Pancreas (tissue), 10 donors: ENCODE measurements at places on chromosomes 2 and 18. TPM values are rescaled to one million over a fixed set of nuclear protein-coding genes. Genes with fewer than 3 reads are reported as not detected.

DNA sequence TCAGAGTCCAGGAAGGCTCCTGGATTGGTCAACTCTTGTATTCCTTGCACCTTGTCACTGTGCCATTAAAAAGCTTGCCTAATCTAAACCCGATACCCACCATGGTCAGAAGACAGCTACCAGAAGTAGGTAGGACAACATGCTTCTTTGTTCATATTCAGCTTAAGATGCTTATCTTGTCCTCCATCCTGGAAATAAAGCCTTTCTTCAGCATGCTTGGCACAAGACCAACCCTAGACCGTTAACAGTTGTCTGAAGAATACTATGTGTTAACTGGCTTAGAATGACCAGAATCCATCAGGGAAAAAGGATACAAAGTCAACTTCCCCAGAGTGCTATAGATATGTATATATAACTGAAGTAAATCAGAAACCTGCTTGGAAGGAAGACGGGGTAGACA is 193.9 kb downstream of the ZRANB3 start:
- no peak overlapping the region for H3K4me3 ChIP-seq
- DNase-seq, result no peak
- no peaks in the 10 kb centered on the region for H3K4me1 ChIP-seq

GRCh38 chr2:233707940-233708644 is 4.6 kb upstream of the UGT1A5 start:
- no peak overlapping the region for H3K4me3 ChIP-seq
- no peaks in the 10 kb centered on the region for H3K27me3 ChIP-seq
- peaks cover 6% of the 10 kb centered on the region for H3K4me1 ChIP-seq
- no peak overlapping the region for H3K27ac ChIP-seq
- H3K36me3 ChIP-seq, result no peaks in the 10 kb centered on the region

DNA sequence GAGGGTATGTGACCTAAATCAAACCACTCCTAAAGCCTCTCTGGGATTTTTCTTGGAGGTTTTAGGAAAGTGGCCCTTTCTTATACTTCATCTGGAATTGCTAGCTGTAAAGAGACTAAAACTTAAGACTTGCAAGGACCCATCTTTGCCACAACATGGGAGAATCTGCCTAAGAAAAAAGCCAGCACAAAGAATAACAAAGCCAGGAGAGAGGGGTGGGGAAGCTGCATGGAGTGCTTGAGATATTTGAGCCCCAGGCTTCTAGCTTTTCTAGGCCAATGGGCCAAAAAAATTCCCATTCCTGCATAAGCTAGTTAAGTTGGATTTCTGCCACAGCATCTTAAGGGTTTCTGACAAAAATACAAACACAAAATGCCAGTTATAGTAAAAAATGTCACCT is 38.5 kb upstream of the LYPD6 start:
- H3K4me3 ChIP-seq, result no peak overlapping the region
- no peaks in the 10 kb centered on the region for H3K36me3 ChIP-seq
- no peaks in the 10 kb centered on the region for H3K27me3 ChIP-seq
- no peaks in the 10 kb centered on the region for H3K4me1 ChIP-seq

Gene GTF3C2
- total RNA-seq, result 30.7 TPM

GRCh38 chr2:235170536-235171521 is 219.0 kb downstream of the SH3BP4 start:
- H3K4me1 ChIP-seq, result no peaks in the 10 kb centered on the region
- H3K4me3 ChIP-seq, result no peak overlapping the region
- H3K27me3 ChIP-seq, result no peaks in the 10 kb centered on the region
- peak; percentile 15 for DNase-seq
- H3K36me3 ChIP-seq, result no peaks in the 10 kb centered on the region

DNA sequence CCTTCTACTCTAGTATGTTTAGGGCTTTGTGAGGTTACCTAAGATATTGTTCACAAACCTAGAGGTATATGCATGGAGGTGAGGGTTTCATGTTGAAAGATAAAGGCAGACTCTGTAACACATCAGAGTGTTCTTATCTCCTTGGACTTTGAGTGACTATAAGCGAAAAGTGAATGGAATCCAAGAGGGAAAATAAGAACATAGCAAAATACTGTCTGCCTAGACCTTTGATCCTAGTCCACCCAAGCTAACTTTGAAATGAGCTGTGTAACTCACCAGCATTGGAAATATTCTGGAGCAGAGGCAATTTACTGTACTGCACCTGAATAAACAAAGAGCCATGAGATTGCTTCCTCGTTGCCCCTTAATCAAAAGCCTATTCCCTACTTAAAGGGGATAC is 28.2 kb upstream of the GALNT1 start:
- no peak overlapping the region for H3K4me3 ChIP-seq
- no peaks in the 10 kb centered on the region for H3K27me3 ChIP-seq
- no peaks in the 10 kb centered on the region for H3K4me1 ChIP-seq
- H3K27ac ChIP-seq, result no peak overlapping the region

Gene DSC2
- total RNA-seq, result 12.4 TPM

Gene METTL4
- total RNA-seq, result 1.9 TPM

Gene SERPINB13
- total RNA-seq, result not detected

Gene DSC3
- 0.04 TPM for total RNA-seq

Gene INHA
- 1.7 TPM for total RNA-seq

Gene C2orf80
- total RNA-seq, result not detected

DNA sequence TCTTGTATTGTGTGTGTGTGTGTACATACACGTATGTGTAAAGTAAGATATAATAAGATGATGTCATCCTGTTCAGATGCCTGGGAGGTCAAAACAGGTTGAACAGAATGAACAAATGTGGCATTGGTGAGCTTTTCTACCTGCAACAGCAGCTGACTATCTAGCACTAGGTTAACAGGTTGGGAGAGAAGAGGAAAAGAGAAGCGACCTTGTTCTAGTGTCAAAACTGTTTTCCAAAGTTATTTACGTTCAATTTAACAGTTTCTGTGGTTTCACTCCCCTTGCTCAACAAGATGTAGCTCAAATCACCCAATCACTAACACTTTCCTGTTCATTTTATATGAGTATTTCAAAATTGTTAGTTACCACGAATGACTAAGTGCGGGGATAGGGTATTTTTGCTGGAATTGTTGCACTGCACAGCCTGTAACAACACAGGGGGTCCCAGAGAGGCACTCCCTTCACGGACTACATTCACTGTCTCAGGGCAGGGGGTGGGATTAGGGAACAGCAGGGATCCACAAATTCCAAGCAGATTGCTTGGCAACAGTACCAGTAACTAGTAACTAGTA is 67.5 kb upstream of the DTNB start:
- peaks cover 7% of the 10 kb centered on the region for H3K36me3 ChIP-seq
- H3K27me3 ChIP-seq, result no peaks in the 10 kb centered on the region
- no peak overlapping the region for H3K4me3 ChIP-seq

DNA sequence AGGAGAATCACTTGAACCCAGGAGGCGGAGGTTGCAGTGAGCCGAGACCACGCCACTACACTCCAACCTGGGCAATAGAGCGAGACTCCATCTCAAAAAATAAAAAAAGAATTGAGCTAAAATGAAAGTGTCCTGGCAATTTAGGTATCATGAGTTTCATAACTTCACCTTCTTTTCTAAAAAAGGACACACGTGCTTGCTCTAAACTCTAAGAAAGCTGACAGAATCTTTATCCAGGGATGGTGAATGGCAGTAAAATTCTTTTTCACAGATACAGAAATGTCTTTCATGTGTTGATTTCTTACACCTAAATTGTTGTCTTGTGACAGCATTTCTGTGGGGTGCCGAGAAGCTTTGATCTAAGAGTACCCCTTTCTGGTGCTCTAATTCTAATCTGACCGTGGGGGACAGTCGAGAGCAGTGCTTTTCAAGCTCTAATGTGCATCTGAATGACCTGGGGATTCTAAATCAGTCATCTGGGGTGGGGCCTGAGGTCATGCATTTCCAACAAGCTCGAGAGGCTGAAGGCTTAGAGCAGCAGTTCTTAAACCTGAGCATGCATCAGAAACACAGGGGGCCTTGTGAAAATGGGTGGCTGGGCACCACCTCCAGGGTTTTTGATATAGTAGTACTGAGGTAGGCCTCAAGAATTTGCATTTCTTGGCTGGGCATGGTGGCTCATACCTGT is 42.1 kb upstream of the REL start:
- H3K36me3 ChIP-seq, result no peaks in the 10 kb centered on the region
- H3K27ac ChIP-seq, result no peak overlapping the region
- no peaks in the 10 kb centered on the region for H3K27me3 ChIP-seq
- no peak overlapping the region for H3K4me3 ChIP-seq
- no peaks in the 10 kb centered on the region for H3K4me1 ChIP-seq
- DNase-seq, result no peak

Gene RMDN2
- total RNA-seq, result 3.8 TPM

- no peaks in the 10 kb centered on the region for H3K36me3 ChIP-seq
- no peak overlapping the region for H3K27ac ChIP-seq
- no peaks in the 10 kb centered on the region for H3K27me3 ChIP-seq
Observed at GRCh38 chr2:170360546-170361089, 182.7 kb downstream of the MYO3B start.

DNA sequence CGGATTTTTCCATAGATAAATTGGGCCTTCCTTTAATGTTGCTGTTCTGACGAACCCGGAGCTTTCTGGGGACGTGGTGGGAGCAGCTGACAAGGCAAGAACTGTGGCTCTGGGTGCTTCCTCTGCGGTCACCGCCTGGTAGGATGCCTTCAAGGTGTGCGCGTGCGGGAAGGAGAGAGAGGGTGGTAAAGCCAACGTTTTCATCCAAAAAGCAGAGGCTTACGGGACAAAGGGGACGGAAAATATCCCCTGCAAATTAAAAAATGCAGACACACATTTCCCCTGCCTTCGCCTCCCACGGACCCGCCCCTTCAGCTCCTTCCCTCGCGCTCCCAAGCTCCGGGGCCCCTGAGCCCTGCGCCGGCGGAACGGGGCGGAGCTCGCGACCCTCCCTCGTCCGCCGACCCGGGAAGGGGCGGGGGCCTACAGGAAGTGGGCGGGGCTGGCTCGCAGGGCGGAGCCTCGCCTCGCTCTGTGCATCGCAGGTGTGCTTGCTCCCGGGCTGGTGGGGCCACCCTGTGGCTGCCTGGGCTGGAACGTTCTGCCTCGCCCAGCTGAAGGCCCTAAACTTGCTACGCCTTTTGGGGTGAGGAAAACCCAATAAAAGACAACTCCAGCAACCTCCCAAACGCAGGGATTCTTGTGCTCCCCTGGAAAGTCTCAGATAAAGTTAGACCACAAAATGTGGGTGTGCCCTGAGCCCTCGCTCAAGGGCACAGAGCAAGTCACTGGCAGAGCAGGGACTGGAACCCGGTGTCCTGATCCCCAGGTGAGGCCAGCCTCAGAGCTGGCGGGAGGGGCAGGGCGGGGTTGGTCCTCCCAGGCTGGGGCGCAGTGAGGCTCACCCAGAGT is 25.4 kb upstream of the SLC66A3 start:
- peak overlapping the region; percentile 11 for H3K27ac ChIP-seq
- H3K36me3 ChIP-seq, result no peaks in the 10 kb centered on the region
- peak; percentile 82 for DNase-seq
- H3K4me1 ChIP-seq, result peaks cover 7% of the 10 kb centered on the region
- peak overlapping the region; percentile 18 for H3K4me3 ChIP-seq
- H3K27me3 ChIP-seq, result no peaks in the 10 kb centered on the region

Gene GLI2
- total RNA-seq, result 0.24 TPM

Gene MYO3B
- 0.42 TPM for total RNA-seq

DNA sequence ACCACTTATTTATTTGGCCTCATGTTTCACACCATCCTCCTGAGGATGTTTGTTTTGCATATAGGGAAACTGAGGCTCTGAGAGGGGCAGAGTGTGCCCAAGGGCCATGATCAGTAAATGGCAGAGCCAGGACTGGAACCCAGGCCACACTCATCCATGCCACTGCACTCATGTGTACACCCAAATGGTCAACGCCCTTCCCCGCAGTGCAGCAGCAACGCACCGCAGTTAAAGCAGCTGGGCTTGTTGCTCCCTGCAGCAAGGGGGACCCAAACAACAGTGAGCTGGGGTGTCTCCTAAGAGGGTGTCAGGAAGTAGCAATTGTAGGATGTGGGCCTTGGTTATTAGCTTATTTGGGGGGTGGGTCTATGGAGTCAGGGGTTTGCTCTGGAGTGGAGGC is 36.6 kb downstream of the ZAP70 start:
- H3K36me3 ChIP-seq, result no peaks in the 10 kb centered on the region
- no peaks in the 10 kb centered on the region for H3K4me1 ChIP-seq
- no peak overlapping the region for H3K4me3 ChIP-seq
- no peaks in the 10 kb centered on the region for H3K27me3 ChIP-seq

DNA sequence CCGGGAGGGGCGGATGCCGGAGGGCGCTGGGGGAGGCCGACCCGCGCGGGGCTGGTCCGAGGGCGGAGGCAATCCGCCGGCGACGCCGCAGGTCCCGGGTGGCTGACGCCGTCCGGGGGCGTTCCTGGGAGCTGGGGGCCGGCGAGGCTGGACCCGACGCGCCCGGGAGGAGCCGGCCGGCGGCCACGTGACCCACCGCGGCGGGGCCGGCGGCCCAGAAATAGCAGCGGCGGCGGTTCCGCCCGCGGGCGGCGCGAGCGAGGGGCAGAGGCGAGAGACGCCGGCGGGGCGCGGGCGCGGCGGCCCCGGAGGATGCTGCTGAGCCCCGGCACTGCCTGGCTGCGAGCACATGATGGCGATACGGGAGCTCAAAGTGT is at the start of gene RAB31:
Gene RAB31 (plus strand): TSS at position 245 of the 377 bp plus-strand sequence. CDS start 105 bp downstream, at position 350.
- H3K4me3 ChIP-seq, result peak within 1 kb of the TSS; percentile 55
- H3K4me1 ChIP-seq, result no peaks in the 10 kb centered on the region
- no peaks in the 10 kb centered on the region for H3K27me3 ChIP-seq
- H3K36me3 ChIP-seq, result no peaks in the 10 kb centered on the region
- DNase-seq, result peak; percentile 67
- peak within 1 kb of the TSS; percentile 78 for H3K27ac ChIP-seq

DNA sequence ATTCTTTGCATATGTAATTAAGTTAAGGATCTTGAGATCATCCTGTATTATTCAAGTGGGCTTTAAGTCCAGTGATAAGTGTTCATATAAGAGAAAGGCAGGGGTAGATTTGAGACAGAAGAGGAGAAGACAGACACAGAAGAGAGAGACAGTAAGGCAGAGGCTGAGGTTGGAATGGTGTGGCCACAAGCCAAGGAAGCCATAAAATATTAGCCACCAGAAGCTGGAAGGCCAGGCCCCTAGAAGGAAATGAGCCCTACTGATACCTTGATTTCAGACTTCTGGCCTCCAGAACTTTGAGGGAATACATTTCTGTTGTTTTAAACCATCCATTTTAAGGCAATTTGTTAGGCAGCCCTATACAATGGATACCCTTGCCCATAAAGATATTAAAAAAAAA is 66.9 kb upstream of the DLX2 start:
- no peaks in the 10 kb centered on the region for H3K27me3 ChIP-seq
- H3K36me3 ChIP-seq, result no peaks in the 10 kb centered on the region

Gene GPBAR1
- total RNA-seq, result 1.8 TPM

DNA sequence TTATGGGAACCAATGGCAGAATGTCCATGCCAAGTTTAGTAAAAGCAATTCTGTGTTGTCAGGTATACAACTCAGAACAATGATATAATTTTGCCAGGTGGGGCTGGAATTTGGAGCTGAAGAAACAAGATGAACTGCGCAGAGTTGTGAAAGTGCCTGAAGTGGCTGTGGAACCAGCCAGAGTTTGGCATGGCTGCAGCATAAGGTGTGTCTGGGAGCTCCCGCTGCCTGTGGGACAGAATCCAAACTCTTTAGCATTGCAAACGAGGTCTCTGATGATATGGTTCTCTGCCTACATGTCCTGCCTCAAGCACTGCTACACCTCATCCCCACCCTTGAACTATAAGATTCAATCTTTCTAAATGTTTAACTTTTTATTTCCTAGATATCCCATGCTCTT is 909.7 kb downstream of the EPHA4 start:
- H3K27me3 ChIP-seq, result no peaks in the 10 kb centered on the region
- no peaks in the 10 kb centered on the region for H3K4me1 ChIP-seq
- H3K36me3 ChIP-seq, result no peaks in the 10 kb centered on the region
- H3K27ac ChIP-seq, result no peak overlapping the region
- DNase-seq, result no peak
- H3K4me3 ChIP-seq, result no peak overlapping the region
